NCI-H345 (cell line): ENCODE measurements at places on chromosomes 4 and X.

DNA sequence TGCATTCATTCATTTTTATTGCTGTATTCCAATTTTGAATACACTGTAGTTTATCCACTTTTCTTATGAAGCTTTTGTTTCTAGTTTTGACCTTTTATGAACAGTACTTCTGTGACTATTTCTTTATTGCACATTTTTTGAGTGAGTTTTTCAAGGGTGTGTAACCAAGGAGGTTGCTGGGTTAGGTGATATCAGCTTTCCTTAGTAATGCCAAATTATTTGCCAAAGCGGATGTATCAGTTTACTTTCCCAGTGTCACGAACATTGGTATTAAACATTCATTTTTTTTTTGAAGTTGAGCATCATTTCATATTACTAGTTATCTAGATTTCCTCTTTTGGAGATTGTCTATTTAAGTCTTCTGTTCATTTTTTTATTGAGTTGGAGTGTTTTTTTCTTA lies 32.9 kb downstream of the STIM2 start:
- no peak for DNase-seq

- DNase-seq, result no peak
Observed at GRCh38 chr4:98482503-98482846, 175.9 kb downstream of the TSPAN5 start.

DNA sequence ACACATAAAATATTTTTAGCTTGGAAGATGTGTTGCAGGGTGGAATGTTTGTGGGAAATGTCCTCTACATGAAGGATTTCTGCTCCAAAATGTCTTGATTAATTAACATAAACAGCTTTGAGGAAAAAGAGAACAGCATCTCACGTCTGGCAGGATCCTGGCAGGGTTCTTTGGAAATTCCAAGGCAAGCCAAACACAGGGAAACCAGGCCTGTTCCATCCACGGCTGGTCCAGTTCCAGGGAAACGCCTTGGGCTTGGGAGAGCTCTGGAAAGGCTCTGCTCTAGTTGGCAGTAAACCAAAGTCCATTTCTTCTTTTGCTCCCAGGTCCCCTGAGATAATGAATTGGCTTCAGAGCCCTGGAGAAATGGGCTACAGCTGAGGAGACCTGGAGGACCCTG lies 42.4 kb upstream of the GAB1 start:
- DNase-seq, result no peak

DNA sequence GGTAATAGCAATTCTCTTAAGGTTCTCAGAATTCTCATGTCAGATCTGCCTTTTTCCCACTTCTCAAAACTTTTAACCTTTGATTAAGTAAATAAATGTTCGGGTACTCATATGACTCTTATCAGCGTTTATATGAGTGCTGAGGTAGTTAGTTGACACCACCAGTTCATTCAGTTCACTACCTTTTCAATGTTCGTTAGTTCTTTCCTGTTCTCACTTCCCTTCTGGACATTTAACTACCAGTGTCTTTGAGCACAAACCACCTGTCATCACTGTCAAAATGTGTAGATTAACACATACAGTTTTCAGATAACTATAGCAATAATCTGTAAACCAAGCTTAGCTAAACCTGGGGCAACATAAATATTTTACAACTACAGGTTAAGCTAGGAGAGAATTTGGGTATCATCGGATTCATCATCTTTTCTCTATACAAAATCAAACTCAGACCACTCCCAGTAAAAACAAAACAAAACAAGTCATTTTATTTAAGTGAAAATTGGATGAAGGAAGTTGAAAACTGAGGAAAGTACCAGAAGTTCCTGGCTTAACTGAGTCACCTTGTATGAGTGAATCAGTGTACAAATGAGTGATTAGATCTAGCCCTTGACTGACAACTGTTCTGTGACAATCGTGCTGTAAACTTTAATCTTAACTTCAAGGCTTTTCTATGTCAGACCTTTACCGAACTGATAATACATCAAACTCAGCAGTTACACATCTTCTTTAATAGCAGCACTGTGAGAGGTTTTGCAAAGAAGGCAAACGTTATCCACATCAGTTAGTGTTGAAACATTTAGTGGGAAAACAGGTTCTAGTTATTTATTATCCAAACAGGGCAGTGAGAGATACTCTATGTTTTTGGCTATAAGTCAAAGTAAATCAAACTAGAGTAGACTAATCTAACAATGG lies 41.9 kb downstream of the ARHGEF38 start:
- DNase-seq, result no peak

DNA sequence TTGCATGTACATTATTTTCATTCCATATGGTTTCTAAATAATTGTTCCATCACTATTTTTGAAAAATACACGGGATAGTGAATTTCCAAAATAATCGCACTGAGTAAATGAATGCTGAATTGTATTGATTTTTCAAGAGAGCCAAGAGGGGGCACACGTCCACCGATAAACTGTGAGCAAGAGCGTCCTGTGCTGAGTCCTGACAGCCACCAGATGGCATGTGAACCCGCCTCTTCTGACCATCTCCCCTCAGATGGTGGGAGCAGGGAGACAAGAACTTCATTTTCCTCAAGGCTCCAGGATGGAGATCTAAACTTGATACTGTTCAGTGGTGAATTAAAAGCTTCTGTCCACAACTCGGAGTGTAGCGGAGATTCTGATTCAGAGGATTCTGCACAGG lies 30.6 kb upstream of the IL9R start:
- DNase-seq, result peak; percentile 41

DNA sequence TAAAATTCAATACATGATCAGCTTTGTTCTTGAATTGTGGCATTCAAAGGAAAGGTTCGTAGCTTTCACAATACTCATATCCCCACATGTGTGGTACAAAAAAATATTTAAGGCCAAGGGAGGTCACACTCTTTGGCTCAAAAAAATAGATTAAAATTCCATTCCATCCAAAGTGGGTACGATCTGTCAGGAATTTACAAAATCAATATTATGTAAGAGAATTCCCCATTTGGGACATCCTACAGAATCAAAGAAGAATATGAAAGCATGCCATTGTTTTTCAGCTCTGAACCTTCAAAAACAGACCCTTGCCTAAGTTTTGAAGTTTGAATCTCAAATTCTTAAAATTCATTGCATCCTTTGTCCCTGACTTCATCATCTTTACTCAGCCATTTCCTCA lies 85.8 kb downstream of the MID1 start:
- no peak for DNase-seq

- no peak for DNase-seq
Observed at GRCh38 chr4:58214376-58214775, 1104.2 kb upstream of the IGFBP7 start.

DNA sequence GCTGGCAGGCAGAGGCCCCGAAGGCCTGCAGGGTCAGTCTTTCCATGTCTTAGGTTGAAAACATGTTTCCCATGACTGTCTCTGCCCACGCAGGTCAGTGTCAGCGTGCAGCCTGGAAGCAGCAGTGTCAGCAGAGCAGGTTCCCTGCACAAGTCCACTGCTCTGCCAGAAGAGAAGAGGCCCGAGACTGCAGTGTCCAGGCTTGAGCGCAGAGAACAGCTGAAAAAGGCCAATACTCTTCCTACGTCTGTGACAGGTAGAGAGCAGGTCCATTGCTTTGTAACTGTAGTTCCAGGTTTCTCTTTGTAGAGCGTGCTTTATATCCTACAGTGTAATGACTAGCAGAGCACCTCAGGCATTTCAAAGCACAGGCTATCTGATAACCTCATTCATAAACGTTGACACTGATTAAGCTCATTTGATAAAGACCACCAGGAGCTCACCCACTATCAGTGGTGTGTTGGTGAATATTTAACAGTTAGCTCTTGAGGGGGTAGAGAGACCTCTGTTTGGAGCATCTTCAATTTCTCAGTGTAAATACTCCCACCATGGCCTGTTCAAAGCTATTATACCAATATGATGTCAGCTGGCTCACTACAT lies 63.2 kb downstream of the AASDH start:
- no peak for DNase-seq

DNA sequence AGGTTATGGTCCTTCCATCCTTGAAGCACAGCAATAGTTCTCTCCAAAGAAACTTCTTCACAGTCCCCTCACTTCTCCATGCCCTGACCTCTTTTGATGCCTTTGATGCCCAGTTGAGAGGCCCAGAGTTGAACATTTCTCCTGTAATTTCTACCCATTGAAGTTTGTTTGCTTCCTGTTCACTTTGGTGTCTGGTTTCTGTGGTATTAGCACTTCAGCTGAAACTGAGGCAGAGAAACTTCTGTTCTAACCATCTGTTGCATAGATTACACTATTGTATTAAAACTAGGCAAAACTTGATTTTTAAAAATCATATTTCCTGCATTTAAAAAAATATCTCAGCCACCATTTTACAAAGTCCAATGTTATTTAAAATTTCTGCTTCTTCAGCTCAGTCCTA lies 89.8 kb upstream of the ADGRG2 start:
- no peak for DNase-seq

GRCh38 chrX:42803320-42803719 lies 25.4 kb upstream of the PPP1R2C start:
- DNase-seq, result no peak

GRCh38 chrX:22078117-22078516 lies 46.0 kb downstream of the PHEX start:
- DNase-seq, result no peak

- DNase-seq, result no peak
Observed at GRCh38 chrX:129777218-129778030, 2.3 kb upstream of the SASH3 start.

- no peak for DNase-seq
Observed at GRCh38 chr4:153296040-153296823, 48.3 kb upstream of the MND1 start.
